ENCODE measurements at places on chromosomes 3 and 15.
A peak's percentile ranks its signal among the peaks of the same experiment; 100 is the strongest.

DNA sequence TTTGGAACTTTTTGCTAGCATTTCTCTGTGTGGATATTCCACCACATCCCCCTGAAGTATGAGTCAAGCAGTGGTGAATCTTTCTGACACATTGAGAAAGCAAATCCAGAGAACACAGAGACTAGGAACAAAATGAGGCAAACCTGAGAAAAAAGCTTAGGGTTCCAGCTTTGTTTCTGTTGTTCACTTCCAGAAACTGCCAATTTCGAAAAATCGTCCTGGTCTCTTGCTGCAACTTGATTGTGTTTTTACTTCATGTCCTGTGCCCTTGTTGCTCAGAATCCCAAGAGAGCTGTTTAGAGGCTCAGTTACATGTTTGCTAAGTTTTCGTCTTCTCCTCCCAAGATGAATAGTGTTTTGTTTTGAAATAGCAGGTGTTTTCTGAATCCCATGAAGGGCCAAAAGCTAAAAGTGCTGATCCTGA is 13.7 kb downstream of the MAP2K1 start:
- DNase-seq = no peak

DNA sequence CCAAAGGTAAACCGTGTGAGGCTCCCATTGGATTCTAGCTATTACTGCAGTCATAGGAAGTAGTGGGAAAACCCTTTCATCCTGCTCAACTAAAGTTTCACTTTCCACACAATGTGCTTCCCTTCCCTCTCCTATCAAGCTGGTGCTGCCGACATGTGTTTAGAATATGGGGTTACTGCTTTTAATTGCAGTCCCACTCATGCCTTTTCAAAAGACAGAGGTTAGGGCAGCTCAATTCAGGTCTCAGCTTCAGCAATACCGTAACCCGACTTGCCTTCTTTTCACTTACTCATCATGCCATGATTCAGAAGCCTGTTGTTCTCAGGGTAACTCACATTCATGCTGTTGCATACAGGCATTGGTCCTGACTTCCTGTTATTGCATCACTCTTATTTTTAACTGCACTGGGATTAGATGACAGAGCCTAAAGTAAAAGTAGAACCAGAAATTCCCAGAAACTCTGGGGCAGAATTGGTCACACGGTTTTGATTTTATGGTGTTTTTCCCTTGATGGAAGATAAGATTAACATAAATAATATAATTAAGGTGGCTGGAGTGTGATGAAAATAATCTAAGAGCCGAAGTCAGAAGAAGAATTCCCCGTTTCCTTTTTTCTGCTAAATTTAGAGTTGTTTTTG is 45.7 kb downstream of the C2CD4B start:
- DNase-seq = peak; percentile 83

- peak; percentile 31 for DNase-seq
These were observed 230.7 kb downstream of the BBX start for GRCh38 chr3:107753494-107753893.

DNA sequence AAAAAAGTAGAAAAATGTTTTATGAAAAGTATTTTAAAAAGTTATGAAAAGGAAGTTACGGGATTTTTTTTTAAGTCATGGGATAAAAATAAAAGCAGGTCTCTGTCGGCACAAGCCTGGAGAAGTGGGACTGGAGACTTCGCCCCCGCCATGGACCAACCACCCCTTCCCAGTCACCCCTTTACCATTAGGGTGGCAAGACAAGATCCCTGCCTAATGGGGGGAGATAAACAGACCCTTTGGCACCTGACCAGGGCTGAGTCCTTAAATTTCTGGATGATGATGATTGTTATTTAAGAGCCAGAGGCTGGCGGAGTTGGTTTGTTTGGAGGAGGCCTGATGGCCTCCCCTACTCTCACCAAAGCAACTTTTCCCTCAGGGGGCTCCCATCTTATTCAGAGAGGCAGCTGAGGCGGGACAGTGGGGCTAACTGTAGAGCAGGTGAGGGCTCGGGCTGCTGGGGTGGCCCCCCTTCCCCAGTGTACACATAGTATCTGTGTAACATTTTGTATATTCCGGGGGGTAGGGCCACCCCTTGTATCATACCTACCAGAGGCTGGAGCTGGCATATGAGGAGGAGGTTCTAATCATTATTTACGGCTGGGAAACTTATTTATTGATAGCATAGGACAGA is 74.0 kb downstream of the ADAMTS7 start:
- no peak for DNase-seq

DNA sequence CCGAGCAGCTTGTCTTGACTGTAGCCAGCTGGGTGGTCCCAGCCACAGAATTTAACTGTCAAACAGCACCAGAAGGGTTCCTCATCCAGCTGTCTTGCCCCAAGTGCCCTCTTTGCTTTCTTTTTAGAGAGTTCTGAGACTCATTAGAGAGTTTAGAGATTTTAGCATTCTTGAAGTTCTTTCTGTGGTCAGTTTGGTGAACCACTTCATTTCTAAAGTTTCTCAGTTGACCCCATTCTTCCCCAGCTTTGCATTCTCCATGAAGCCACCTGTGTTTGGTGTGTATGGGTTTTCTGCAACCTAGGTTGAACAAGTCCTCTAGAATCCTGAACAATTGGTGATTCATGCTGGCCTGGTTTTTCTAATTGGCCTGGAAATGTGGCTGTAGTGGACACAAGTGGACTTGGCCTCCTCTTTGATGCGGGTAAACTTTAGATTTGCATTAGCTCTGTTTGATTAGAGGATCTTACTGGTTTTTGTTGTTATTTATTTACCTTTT is 33.7 kb downstream of the FLNB start:
- DNase-seq = no peak

DNA sequence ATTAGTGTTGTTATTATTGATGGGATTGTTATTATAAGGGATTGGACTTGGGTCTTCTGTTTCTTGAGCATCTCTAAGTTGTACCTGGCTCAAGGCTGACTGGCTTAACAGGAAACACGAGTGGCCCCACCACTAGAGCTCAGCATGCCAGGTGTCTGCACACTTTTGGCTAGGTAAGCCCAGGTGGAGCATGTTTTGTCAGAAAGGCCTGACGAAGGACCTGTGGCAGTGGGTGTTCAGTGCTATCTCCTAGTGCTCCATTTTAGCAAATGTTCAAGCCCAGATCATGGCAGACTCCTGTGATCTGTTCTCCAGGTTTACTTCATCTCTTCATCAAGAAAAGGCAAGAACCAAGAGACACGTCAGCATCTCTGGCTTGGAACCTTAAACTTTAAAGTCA is 3.4 kb downstream of the MAP2K5 start:
- no peak for DNase-seq

DNA sequence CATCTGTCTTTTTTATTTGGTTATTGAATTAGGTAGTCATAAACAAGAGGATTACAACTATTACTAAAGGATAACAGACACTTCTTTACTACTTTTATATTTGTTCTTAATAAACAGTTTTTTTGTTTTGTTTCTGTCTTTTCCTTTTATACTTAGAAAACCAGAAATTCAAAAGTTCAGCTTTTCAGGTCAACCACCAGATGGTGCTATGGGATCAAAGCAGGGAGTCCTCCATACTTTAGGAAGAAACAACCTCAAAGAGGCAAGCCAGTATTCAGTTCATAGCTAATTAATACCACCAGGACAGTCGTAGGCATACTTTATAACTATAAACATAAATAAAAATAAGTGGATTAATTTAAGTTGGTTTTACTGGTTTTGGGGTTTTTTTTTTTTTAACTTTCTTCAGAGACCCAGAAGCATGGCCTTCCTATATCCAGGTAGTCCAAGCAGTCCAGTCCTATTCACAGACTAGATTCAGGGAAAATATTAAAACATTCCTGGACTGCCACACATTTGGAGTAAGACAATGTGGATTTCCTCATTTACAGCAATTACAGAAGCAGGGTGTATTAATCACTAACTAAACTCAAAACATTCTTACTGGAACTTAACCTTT is 16.0 kb upstream of the EID1 start:
- DNase-seq = peak; percentile 84

DNA sequence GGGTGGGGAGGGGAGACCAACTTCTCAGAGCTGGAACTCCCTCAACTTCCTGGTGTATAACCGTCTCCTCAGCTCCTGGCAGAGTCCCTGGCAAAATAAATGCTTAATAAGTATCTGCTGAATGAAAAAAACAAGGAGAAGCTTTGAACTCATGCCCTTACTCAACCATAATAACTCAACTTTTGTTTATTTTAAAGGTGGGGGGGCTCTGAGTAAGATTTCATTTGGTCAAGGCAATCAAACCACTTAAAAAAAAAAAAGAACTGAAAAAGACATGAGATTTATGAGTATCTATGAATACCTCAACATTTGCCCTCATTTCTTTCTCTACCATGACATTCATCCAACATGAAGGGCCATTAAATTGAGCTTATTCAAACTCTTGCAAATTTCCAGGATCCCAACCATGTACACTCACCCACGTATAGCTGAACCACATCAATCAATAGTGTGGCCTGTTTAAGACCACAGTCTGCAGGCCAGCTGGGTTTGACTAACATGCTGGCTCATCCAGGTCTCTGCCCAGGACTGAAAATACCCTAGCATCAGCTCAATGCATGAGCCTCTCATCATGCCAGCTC is 157.9 kb downstream of the FOXP1 start:
- DNase-seq = no peak

- DNase-seq = no peak
These were observed 124.9 kb upstream of the STRIT1 start for GRCh38 chr3:155418407-155418806.

GRCh38 chr3:189361103-189361835 is 189.5 kb downstream of the TPRG1 start:
- DNase-seq = no peak

- no peak for DNase-seq
These were observed 116.7 kb downstream of the WDR76 start for GRCh38 chr15:43943511-43943910.

GRCh38 chr3:24019585-24019984 is 74.5 kb downstream of the NR1D2 start:
- no peak for DNase-seq

DNA sequence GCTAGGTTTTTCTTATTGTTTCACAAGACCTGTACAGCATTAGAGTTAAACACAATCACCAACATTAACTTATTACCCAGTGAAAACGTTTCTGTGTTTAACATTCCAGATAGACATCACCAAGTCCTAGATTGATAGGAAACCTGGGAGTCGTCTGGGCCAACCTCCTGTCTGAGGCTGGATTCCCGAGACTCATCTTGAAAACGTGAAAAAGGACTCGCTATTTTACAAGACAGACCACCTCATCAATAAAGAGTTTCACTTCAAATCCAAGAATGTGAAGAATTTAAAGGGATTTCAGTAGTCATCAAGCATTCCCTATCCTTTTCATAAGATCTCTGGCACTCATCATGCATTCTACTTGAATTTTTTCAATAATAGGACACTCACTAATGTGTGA is 626.6 kb downstream of the MCTP2 start:
- no peak for DNase-seq

- no peak for DNase-seq
These were observed 209.9 kb upstream of the VEPH1 start for GRCh38 chr3:157713101-157713500.

GRCh38 chr3:122415104-122415744 is 638 bp downstream of the WDR5B start:
- peak; percentile 26 for DNase-seq

DNA sequence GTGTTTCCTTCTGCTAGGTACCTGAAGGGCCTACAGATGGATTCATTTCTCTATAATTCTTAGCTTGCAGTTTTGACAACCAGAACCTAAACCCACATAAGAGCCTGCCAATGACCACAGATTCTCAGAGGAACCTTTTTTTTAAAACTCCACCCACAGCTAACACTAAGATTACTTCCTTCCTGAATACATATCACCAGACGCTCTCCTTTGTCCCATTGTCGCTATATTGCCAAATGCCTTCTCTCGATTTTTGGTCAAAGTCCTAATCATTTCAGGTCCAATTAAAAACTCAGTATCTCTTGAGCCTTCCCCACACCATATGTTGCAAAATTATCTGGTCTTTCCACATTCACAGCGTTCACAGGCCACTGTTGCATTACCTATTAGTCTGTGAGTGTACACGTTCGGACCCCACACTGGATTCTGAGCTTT is 12.4 kb downstream of the ZNF710 start:
- peak; percentile 44 for DNase-seq

DNA sequence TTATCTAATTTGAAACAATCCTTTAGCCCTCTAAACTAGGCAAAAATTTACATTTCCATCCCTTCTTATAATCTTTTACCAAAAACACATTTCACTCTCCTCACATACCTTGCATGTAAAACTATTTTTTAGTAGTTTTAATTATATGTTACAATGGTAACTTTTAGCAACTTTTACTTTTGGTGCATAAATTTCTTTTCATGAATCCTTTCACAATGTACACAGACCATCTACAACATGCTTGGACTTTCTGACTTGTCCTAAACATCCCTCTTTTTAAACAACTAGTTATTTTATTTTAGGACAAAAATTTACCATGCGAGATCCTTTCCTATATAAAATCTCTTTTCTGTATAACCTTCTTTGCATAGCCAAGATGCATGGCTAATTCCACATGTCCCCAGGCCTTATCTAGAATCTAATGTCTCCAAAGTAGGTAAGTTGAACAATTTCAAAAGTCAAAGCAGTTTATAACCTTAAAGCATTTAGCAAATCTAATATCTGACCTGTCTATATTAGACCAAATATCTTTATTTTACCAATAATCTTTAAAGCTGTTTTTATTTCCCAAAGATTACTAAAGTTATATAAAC is 14.4 kb upstream of the ALDH1L1 start:
- no peak for DNase-seq

DNA sequence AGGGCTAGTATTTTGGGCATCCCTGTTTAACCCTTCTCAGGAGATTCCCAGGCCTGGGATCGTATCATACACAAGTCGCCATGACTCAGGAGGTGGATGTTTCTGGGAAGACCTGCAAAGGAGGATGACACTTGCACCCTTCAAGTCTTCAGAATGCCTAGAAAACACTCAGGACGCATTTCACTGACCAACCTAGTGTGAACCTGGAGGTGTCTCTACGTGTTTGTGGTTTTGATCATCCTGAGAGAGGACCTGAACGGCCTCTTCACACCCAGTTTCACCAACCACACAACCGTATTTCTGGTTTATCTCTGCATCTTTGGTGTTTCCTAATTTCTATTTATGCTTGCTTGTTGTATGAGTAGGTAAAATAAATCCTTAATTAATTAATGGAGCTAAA is 2.8 kb upstream of the CLDND1 start:
- DNase-seq = no peak

GRCh38 chr3:93867425-93867824 is 106.3 kb downstream of the PROS1 start:
- no peak for DNase-seq

DNA sequence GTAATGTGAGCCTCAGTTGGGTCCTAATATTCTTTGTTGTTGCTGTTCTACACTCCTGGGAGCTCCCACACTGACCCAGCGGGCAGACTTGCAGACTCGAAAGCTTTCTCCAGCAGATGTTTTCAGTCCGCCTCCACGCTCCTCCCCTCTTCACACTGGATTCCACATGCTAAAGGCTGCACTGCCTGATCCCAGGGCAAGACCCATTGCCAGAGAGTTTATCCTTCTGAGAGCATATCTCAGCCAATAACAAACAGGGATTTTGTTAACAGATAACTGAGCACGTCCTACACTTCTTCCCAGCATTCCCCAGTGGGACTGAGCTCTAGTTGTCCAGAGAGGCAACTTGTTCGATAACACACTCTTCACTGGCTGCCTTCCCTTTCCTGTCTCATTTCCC is 8.0 kb upstream of the COL6A6 start:
- no peak for DNase-seq

- DNase-seq = no peak
These were observed 100.4 kb upstream of the OSBPL11 start for GRCh38 chr3:125695688-125696087.

- no peak for DNase-seq
These were observed 35.3 kb downstream of the PAK2 start for GRCh38 chr3:196774848-196775422.

GRCh38 chr3:69178082-69178481 is 55.7 kb upstream of the LMOD3 start:
- DNase-seq = no peak

All from kidney capillary endothelial cell (primary cell).